CD14-positive monocyte (primary cell): ENCODE measurements at places on chromosomes 6 and 20.

DNA sequence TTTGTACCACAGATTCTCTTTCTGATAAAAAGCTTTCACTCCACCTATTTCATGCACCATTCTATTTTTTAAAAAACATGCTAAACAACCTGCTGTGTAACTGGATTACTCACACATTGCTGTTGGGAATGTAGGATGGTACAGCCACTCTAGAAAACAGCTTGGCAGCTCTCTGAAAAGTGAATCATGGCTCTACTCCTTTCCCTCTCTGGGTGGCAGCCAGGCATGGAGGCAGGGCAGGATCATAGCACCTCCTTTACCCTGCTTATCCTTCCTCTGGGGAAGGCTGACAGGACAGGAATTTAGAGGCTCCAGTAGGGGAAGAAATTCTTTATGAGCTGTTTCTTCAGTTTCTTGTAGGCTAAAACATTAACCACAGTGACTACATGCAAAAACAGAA, 6.7 kb upstream of the VNN2 start:
- DNase-seq: no peak

- no peak for DNase-seq
Measured at GRCh38 chr20:42272516-42272915, 654.3 kb upstream of the CHD6 start.

- DNase-seq: peak; percentile 4
Measured at GRCh38 chr6:11828262-11828870, 49.8 kb upstream of the ADTRP start.

DNA sequence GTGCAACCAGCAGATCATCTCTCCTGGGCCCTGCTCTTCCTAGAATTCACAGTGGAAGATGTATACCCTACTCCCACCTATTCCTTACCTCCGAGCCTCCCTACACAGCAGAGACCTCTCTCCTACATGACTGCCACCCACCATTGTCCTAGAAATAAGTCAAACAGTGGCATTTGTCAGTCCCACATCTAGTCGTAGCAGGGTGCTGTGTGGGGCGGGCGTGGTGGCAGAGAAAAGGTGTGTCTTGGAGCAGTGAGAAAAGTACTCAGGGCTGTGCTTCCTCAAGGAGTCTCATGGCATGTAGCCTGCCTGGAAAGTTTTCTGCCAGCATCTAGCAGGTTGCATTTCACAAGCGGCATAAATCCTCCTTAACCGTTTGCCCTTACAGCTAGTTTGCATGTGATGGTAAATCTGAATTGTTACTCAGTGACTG, 59.4 kb upstream of the PTGIS start:
- no peak for DNase-seq

DNA sequence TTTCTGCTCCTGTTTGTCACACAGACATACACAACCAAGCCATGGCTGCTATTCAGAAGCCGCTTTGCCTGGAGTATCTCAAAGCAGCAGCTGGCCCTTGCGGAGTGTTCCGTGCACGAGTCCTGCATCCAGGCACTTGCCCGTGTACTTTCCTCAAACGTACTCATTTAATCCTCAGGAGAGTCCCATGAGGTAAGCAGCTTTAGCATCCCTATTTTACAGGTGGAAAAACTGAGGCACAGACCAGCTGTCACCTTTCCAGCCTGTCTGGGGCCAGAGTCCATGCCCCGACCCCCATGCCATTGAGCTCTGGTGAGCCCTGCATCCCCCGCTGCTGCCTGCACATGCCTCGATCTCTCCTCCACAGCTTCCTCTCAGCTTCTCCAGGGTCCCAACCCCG, 130.0 kb downstream of the ERMARD start:
- DNase-seq: no peak

GRCh38 chr6:167130008-167130677, 7.2 kb downstream of the CCR6 start:
- no peak for DNase-seq
